ENCODE measurements at places on chromosomes 6 and 20.

DNA sequence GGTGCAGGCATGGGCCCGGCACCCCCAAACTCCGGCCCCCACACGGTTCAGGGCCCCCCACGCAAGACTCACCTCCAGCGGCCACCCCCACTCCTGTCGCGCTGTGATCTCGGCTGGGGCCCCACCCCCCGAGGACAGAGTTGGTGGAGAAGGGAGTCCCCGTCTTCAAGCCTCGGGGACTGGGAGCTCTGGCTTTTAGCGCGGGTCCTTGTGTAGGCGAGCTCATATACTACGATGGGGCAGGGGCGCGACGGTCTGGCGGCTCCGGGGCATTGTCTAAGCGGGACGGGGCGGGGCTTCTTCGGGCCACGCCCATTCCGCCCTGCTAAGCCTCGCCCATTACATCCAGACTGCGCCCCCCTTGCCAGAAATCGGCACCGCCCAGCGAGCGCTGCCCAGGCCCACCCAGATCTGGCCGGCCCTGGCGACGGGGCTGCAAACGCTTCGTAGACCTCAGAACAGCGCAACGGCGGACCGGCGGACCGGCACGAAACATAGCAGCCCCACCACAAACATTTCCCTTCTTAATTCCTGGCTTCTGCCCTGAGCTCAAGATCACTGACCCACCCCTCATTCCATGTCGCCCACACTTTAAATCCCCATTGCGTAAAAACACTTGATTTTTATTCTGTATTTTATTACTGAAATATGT is 1.0 kb upstream of the DDAH2 start:
- DNase-seq: peak; percentile 89

- DNase-seq: peak; percentile 63
These were observed 100.1 kb upstream of the RGS17 start for GRCh38 chr6:153231048-153231646.

- no peak for DNase-seq
These were observed 488.4 kb downstream of the PHF3 start for GRCh38 chr6:64123761-64124633.

DNA sequence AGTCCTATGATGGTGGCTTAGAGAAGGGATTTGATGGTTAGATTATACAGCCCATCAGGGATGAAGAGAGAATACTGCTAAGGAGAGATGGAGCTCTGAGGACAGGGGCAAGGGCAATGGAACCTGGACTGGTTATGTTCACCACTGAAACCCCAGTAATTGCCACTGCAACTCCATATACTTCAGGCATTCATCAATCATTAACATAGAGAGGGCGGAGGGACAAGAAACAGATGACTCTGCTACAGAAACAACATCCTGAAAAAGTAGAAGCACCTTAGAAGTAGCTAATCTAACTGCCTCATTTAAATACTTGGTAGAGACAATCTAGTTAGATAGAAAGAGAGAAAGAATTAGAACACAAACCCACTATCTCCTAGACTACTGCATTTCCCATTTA is 89.8 kb downstream of the MDN1 start:
- no peak for DNase-seq

GRCh38 chr6:38212579-38212978 is 393.1 kb downstream of the ZFAND3 start:
- no peak for DNase-seq

DNA sequence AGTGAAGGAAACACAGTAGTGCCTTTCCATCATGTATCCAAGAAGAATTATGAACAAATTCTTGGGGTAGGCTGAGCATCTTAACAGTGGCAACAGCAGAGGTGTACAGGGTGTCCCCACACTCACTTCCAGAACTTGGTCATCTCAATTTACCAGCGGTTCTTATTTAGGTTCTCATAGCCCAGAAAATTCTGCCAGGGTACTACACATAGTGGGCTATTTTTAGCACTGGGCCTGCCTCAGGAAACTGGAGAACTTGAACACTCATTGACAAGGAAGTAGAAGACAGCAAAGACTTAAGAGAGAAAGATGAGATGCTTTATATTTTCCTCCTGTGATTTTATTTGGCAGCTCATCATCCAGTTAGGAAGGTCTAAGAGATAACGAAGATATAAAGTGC is 71.8 kb upstream of the PHIP start:
- DNase-seq: no peak

GRCh38 chr6:4403828-4404227 is 268.5 kb upstream of the ECI2 start:
- peak; percentile 37 for DNase-seq

GRCh38 chr6:28488916-28489365 is 26.7 kb downstream of the GPX6 start:
- peak; percentile 76 for DNase-seq

GRCh38 chr6:40713002-40713719 is 126.0 kb upstream of the LRFN2 start:
- DNase-seq: no peak

DNA sequence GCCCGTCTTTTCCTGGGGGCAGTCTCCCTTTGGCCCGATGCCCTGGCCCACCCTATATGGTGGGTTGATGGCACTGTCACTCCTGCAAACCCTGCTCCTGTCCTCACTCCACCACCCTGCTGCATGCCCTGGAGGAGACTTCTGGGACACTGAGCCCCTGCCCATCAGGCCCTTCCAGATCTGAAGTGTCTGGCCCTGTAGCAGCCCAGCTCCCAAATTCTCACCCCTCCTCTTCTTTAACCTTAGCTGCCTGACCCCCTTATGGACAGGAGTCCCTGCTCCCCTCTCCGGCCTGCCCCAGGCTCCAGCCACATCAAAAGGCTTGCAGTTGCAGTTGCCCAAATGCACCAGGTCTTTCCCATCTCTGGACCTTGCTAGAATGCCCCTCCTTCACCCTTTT is 20.8 kb upstream of the SLC32A1 start:
- DNase-seq: no peak

DNA sequence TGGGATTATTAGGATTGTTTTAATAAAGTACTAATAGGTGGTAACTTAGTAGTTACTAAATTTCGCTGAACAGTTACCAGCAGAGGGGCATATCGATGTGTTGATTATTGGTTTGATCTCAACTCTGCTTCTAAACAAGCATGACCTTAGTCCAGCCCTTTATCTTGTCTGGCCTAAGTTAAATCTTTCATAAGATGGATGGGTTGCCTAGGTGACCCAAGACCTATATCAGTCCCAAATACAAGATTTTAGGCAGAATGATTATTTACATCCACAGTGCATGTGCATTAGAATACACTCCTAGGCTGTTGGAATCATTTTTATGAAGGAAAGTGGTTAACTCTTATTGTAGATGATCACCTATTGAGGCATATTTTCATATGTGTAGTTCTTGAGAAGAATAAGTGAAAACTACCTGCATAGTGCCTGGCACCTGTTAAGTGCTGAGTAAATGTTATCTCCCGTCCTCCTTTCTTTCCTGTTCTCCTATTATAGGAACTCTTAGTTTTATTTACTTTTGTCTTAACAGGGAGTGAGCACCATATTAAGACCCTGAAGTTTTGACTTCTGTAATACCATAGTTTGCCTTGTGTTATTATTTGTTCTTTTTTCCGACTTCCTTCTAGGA is 1.1 kb downstream of the HSF2 start:
- DNase-seq: no peak

DNA sequence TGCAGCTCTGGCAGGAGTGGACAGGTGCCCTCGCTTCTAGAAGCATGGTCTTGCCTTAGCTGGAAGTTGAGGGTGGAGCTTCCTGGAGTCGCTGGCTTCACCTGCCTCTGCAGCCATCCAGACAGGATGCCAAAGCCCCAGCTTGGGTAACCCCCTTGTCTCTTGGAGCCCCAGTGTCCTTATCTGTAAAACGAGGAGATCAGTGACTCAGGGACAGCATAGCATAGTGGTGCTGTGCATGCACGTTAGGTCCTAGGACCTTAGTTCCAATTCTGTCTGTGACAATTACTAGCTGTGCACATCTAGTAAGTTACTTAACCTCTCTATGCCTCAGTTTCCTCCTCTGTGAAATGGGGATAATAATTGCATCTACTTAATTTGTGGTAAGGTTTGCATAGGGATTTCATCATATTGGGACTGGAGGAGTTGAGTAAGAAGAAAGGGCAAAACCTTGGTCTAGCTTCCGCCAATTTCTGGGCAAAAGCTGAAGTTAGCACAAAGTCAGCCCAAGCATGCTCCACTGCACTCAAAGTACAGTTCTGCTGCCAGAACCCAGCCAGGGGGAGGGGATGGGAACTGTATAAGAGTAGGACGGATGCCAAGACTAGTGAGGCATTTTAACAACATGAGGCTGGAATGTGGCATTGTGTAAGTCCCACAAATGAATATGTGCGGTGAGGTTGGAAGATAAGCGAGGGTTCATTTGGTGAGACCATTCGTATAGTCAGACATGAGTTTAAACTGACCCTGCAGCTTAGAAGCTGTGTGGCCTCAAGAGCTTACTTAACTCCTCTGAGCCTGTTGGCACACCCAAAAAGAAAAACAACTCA is 24.5 kb downstream of the TOX2 start:
- peak; percentile 100 for DNase-seq

DNA sequence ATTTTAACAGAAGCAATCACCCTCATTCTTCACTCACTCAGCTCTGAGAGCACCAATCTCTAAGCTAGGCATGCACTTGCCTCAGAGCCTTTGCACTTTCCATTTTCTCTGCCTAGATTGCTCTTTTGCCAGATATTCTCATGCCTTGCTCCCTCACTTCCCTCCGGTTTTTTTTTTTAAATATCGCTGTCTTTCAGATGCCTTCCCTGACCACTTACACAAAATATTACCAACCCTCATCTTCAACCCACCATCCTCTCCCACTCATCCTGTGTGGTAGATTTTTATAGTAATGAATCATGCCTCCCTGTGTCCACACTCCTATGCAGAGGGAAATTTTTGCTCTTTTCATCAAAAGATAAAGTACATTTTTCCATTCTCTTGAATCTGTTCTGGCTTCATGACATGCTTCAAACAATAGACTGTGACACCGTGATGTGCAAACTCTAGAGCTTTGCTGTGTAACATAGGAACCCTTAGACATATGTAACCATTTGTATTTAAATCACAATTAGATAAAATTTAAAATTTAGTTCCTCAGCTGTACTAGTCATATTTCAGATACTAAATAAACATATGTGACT is 437.1 kb downstream of the UTRN start:
- peak; percentile 21 for DNase-seq

DNA sequence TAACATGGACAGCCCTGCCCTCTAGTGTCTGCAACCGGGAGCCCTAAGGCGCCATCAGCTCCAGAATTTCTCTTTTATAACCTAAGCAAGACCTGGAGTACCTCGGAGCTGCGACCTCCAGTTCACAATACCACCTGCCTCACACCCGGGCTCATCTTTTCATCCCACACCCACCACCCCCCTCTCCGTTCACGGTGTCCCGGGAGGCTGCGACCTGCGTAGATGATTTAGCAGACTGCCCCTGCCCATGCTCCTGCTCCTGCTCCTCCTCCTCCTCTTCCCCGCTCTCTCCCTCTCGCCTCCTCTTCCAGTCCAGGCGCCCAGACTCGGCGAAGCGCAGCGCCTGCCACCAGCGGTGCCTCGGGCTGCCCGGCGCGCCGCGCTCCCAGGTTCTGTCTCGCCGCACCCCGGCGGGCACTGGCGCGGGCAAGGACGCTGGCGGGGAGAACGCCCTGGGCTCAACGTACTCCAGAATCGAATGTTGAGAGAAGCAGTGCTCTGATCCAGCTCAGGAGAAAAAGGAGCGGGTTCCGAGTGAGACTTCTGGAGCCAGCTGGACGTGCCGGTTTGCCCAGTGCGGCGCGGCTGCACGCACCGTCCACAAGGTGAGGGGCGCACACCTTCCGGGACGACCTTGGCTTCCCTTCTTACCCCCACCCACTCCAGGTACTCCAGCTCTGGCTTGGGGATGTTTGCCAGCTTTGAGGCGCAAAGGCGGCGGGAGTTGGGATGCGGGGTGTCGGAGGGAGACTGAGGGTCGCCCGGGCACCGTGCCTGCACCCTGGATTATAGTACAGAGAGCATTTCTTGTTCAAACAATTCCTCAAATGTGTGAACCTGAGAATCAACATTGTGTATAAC is at the start of gene HTR1E:
Gene HTR1E (plus strand): TSS at position 310 of the 861 bp plus-strand sequence. CDS start 77,807 bp downstream, outside the sequence.
- DNase-seq: peak; percentile 27

- DNase-seq: no peak
These were observed 15.7 kb upstream of the SLC13A3 start for GRCh38 chr20:46666818-46667515.

- no peak for DNase-seq
These were observed 16.2 kb downstream of the TFAP2A start for GRCh38 chr6:10398446-10399218.

DNA sequence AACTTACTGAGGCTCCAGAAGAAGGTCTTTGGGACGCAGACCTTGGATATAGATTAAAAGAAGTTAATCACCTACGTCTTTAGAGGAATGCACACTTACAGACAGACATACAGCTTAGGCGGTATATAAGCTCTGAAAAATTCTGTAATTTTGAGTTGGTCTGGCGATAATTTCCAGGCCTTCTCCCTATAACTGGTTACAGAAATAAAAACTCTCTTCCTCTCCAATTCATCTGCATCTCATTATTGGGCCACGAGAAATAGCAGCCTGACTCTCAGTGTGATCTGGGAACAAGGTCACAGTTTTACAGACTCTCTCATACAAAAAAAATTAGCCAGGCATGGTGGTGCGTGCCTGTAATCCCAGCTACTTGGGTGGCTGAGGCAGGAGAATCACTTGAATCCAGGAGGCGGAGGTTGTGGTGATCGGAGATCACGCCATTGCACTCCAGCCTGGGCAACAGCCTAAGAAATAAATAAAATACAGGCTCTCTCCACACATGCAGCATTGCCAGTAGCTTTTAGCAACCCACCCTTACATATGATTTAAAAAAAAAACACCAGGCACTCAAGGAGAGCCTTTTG is 4.7 kb downstream of the ZBTB24 start:
- no peak for DNase-seq

GRCh38 chr6:167570460-167571400 is 245.8 kb downstream of the TTLL2 start:
- no peak for DNase-seq

DNA sequence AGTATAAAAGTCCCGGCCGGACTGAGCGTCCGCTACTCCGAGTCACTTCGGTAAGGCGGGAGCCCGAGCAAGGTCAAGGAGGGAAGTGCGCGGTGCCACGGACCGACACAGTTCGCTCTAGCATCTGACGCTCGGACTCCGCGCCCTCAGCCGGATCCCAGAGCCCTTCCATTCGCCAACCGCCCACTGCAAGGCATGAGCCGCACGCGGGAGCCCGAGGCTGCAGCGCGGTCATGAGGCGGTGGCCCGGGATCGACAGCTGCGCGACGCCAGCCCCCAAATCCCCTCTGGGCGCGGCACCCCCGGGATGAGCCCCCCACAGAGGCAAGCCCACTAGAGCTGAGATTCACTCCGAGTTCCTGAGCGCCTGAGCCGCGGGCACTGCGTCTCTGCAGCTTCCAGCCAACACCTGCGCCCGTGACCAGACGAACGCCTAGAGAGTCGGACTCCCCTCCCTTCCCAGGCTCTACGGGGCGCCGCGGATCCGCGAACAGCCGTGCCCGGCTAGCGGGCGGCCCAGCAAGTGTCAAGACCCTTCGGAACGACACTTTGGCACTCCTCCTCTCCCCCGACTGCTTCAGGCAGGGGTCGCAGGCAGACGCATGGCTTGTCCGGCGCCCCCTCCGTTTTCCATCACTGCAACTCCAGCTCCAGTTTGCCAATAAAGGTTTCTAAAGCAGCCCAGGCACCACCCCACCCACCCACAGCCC is 725 bp upstream of the ISM1 start:
- peak; percentile 26 for DNase-seq

All from fibroblast of pulmonary artery (primary cell).